Activated T-helper 1 cell treated with anti-CD3 and anti-CD28 coated beads, Interleukin-12 subunit alpha, Interleukin-12 subunit beta, Interleukin-2, Interleukin-4 antibody, amounts not matched to agents 30 ng/mL and 10 ng/mL and 1 ng/mL, durations not matched to agents 14 hours and 24 hours and 36 hours (primary cell): ENCODE measurements at places on chromosomes 7 and 10.

DNA sequence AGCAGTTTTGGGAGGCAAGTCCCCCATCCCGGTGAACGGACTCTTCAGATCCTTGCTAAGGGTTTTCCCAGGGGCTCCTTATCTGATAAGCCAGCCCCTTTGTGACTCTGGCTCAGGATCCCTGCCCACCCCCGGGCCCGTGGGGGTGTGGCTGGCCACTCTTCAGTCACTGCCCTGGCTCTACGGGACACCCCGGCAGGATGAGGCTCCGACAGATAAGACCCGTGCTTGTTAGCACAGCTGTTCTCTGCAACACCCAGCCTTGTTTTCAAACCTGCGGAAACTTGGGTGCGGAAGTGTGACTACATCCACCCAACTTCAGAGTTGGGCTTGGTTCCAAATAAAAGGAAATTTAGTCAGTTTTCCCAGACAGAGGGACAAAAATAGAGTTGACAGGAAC lies 66.7 kb upstream of the PODXL start:
- no peak for DNase-seq

DNA sequence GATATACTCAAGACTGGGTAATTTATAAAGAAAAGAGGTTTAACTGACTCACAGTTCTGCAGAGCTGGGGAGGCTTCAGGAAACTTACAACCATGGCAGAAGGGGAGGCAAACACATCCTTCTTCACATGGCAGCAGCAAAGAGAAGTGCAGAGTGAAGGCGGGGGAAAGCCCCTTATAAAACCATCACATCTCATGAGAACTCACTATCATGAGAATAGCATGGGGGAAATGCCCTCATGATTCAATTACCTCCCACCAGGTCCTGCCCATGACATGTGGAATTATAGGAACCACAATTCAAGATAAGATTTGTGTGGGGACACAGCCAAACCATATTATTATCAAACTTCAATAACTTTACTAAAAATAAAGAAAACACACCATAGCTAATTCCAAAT lies 30.4 kb upstream of the JAZF1 start:
- no peak for DNase-seq

GRCh38 chr7:40122940-40123254 lies 11.5 kb downstream of the MPLKIP start:
- no peak for DNase-seq

- DNase-seq, result no peak
Observed at GRCh38 chr10:43782814-43783213, 134.1 kb upstream of the ZNF32 start.

- DNase-seq, result no peak
Observed at GRCh38 chr10:103224133-103224532, 21.6 kb upstream of the RPEL1 start.

DNA sequence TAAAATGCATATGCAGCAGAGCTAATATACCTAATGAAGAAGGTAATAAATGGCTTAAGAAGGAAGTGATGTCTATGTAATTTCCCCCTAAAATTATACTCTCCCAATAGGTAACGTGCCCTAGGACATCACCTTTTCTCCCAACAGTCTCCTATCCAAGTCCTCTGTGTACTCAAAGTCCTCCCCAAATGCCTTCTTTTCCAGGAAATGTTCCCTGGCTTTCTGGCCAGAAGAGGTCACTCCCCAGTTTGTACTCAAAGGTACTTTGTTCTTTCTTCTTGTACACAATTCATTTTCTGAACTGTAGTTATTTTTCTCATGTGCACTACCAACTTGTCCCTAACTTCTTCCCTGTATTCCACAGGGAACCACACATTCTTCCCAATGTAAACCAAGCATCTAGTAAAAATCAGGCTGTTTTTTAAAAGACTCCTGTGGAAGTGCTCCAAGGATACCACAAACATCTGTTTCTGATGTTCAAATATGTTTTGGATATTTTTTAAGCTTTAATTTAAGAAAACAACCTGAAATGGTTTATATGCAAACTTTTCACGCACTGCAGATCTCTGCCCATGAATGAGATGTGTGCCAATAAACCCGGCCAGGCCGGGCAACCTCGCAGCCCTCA lies 262.3 kb upstream of the KLF14 start:
- no peak for DNase-seq

GRCh38 chr7:155280446-155281397 lies 17.0 kb upstream of the INSIG1 start:
- DNase-seq, result no peak

- DNase-seq, result no peak
Observed at GRCh38 chr7:28596245-28596935, 184.1 kb downstream of the CREB5 start.

GRCh38 chr10:105291571-105291970 lies 650.5 kb downstream of the SORCS3 start:
- DNase-seq, result no peak

GRCh38 chr7:27912751-27913150 lies 172.8 kb downstream of the TAX1BP1 start:
- no peak for DNase-seq

- DNase-seq, result no peak
Observed at GRCh38 chr7:82015751-82016150, 245.9 kb upstream of the HGF start.

DNA sequence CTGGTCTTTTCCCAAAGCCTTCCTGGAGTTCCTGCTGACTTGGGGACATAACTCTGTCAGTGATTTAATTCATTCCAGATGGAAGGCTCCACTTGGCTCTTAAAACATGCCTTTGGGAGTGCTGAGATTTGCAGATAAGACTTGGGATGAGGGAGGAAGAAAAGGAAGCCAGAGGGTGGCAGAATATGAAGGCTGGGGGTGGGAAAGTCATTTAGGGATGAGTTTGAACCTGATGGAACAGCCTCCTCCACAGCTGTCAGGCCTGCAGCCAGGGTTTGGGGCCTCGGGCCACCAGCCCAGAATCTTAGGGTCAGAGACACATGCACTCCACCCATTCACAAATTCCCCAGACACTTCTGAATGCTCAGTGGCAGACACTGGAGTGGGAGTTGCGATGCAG lies 28.4 kb upstream of the EIF5AL1 start:
- no peak for DNase-seq

DNA sequence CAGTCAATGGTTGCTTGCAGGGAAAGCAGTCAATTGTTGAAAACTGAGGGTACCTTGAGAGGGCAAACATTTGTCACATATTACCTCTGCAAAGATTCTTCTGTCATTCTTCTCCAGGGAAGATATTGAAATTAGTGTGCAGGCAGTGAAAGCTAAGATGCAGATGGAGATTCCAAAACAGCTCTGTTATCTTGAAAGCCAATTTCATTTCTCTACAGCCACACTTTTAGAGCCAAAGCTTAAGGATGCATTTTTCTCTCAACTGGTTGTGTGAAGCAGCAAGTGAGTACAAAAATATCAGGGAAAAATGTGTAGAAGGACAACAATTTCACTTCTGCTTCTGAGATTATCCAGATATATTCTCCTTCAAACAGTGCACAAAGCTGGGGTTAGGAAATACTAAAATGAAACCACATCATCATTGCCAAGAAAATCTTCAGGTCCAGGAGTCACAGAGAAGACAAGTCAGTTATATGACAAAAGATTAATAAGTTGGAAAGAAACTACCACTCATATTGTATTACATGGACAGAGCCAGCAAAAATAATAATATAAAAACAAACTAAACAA lies 16.3 kb downstream of the SGMS1 start:
- DNase-seq, result no peak

- DNase-seq, result no peak
Observed at GRCh38 chr7:44068054-44068453, 2.7 kb upstream of the PGAM2 start.

GRCh38 chr10:97140049-97140846 lies 45.5 kb downstream of the SLIT1 start:
- DNase-seq, result no peak

DNA sequence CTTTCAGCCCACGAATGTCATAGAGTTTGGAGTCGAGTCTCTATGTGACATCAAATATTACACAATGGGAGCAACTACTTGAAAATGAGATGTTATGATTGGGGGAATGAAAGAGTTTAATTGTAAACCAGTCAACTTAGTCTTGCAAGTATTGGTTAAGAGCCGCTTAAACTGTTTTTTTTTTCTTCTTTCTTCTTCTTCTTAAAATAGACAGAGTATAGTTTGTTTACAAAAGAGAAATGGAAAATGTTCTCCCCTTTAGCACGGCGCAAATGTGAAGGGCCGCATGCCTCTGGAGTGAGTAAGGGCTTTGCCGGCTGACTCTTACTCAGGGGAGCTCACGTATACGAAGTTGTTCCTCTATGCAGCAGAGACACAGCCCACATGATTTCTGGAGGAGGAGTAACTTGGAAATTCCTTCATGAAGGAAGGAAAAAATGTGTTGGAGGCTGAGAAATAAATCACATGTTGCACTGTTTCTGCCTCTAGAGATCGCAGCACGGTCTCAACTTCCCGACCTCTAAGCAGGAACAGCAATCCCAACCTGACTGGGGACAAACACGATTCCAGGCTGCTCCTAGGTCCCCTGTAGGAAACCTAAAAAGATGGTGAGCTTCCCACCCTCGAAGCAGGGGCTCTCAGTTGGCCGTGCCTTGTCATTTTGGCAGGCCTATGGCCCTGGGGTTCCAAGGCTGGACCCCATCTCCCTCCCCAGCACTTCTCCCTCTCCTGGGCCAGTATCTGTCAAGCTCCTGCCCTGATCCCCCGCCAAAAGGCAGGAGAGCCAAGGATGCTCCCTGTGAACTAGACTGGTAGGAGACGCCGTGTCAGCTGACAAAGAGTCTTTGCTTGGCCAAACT lies 44.8 kb downstream of the MYOF start:
- no peak for DNase-seq

DNA sequence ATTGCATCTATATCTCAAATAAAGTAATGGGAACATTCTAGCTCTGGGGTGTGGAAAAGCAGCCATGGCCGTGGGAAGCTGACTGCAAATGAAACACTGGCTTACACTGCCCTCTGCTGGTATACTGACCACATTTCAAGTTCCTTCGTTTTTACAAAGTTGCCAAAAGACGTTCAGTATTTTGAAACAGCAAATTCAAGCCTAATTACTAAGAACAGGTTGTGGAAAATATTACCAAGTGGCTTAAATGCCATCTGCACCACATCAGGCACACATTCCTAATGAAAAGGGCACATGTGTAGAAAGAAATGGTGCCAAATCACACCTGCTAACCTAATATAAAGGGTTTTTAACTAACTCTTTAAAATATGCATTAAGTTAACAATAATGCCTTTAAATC lies 83.9 kb downstream of the JAZF1 start:
- no peak for DNase-seq

- no peak for DNase-seq
Observed at GRCh38 chr7:152403726-152404125, 32.1 kb downstream of the KMT2C start.

GRCh38 chr7:1287752-1288201 lies 55.1 kb downstream of the UNCX start:
- DNase-seq, result no peak

GRCh38 chr7:2870471-2870931 lies 26.4 kb upstream of the GNA12 start:
- DNase-seq, result peak; percentile 59

DNA sequence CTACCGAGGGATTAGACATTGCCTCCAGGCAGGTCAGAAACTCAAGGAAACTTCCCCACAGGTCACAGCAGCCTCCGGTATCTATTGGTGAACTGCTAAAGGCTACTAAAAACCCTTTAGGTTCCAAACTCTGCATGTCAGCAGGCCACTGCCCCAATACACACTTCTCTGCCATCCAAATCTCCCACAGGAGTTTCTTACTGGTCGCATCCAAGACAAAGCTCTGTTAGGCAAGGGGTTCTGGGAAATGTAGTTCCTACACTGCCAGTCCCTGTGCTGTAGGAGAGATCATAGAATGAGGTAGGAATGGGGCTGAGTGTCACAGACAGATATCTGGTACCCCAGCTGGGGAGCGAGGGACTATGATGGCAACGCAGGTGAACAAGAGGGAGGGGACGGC lies 757.0 kb upstream of the C7orf33 start:
- no peak for DNase-seq
